ENCODE measurements at places on chromosomes 11 and 22.

DNA sequence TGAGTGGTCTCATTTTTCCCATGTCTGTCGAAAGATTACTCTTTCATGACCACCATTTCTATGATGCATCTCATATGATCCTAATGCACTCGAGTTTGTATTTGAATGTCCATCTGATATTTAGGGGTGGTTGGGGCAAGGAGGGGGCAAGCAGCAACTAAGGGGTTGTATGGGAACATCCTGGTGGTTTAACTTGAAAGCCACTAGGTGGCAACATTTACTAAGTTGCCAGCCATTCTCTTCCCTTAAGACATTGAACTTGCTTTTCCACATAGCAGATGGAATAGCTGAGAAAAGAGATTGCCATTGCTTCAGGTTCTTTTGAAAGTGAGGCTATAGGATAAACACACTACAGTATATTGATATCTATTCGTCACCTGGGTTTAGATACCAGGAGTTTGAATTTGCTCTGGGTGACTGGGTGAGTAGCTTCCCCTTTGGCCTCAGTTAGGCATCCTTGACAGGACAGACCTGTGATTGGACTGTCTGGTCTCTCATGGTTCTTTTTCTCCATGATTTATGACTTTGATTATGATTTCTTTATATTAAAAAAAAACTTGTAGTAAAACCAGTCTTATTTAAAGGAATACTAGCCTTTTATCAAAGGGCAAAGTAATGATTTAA lies 32.4 kb downstream of the NF2 start:
- no peak for DNase-seq

- DNase-seq: no peak
These were observed 9.0 kb downstream of the HMGXB4 start for GRCh38 chr22:35266277-35266676.

DNA sequence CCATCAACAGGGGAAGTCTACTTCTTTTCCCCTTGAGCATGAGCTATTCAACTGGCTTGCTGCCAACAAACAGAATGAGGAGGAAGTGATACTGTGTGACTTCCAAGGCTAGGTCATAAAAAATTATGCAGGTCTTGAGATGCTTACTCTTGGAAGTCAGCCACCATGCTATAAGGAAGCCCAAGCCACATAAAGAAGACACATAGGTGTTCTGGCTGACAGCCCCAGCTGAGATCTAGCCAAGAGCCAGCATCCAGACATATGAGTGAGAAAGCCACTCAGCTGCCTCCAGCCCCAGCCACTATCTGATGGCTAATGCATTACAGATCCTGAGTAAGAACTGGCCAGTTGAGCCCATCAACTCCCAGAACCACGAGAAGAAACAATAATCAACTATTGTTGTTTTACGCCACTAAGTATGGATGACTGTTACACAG lies 31.0 kb upstream of the PPP2R1B start:
- DNase-seq: no peak

DNA sequence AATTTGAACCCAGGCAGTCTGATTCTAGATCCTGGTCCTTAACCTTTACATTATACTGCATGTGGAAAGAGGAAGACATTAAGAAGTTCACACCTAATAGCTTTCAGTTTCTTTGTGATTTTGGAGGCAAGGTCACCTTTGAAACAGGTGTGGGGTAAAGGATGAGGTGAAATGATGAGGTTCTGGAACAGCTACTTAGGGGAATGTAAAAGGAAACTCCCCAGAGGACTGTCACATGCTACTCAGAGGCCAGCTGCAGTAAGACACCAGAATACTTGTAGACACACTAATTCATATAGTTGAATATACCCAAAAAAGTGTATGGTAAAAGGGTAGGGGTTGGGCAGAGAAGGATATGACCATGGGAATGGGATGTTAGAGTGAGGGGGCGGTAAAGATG lies 5.4 kb downstream of the APIP start:
- no peak for DNase-seq

GRCh38 chr22:30947816-30948454 lies 20.6 kb downstream of the MORC2 start:
- no peak for DNase-seq

- DNase-seq: no peak
These were observed 28.7 kb downstream of the TUB start for GRCh38 chr11:8109675-8110074.

DNA sequence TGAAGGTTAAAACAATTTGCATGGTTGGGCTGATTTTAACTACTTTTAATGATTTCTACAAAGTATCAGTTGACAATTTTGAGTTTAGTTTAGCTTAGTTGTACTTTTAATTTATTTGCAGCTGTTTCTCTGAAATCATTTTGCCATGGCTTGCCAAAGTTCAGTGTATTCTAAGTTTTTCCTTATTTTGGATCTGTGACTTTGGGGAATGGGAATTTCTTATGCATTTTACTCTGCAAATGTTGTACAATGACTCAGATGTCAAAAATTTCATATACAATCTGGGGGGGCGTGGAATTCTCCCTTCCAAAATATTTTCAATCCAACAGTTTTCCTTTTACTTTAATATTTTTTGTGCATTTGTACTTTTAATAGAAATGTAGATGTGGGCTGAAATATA lies 8.9 kb upstream of the DCHS1 start:
- DNase-seq: no peak

DNA sequence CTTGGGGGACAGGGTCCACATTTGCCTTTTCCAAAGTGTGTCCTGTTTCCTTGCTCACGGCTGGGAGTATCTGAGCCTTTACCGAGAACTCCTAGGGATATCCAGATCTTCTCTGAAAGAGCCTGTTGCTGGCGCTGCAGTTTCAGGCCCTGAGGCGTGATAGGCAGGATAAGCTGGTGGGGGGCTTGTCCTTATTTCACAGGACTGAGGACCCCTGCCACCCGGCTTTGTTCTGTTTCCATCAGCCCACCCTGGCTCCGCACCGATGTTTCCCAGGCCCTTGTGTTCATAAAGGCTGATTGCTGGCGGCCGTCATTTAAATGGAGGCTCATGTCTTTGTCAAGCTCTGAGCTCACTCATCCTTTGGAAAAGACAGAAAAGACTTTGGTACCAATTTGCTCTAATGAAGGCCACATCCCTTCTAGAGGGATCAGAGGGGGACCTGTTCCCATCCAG lies 9.4 kb upstream of the NPTXR start:
- no peak for DNase-seq

DNA sequence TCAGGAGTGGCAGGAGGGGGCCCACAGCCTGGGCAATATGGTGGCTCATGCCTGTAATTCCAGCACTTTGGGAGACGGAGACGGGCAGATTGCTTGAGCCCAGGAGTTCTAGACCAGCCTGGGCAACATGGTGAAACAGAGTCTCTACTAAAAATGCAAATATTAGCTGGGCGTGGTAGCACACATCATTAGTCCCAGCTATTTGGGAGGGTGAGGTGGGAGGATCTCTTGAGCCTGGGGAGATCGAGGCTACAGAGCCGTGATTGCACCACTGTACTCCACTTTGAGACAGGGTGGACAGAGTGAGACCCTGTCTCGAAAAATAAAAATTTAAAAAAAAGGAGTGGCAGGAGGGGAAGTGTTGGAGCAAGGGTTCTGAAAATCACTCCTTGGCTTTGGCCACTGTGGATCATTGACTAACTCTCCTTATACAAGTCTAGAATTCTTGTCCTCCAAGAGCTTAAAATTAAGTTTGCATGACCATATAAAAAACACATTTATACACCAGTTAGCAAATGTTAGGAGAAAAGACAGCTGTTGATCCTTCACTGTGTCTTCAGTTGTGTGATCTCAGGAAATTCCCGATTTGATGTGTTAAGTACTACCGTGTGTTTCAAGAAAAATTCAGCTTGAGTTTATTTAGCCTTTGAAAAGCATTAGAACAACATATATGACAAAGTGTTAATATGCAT lies 2.3 kb upstream of the WEE1 start:
- DNase-seq: no peak

GRCh38 chr22:37809672-37810333 lies 2.1 kb downstream of the GCAT start:
- DNase-seq: no peak

- DNase-seq: no peak
These were observed 48.5 kb downstream of the OR4D9 start for GRCh38 chr11:59559886-59560285.

GRCh38 chr11:44509296-44509695 lies 56.2 kb upstream of the CD82 start:
- no peak for DNase-seq

DNA sequence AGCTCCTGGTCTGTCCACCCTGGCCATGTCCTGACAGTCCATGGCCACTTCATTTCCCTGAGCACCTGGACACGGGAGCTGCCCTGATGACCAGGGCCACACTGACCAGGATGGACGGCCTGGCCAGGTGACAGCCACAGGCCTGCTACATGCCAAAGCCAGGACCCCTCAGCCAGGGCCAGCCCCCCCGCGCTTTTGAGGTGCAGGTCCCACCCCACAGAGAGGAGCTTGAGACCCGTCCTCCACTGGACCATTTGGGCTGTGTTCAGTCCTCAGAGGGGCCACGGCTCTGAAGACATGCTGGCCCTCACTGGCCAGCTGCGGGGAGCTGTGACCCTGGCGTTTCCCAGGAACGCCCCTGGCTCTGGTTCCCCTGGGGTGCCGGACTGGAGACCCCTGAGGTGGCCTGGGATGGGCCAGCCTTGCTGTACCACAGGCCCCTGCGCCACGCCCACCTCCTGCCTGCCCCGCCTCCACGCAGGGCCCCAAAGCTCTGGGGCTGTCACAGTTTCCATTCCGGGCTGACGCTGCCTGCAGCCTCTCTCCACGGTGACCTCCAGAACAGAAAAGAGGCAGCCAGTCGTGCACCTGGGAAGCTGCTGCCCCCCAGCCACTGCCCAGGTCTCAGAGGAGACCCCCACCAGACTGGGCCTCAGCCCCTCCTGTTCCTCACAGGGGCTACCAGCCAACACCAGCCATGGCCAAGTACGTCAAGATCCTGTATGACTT lies 18.2 kb downstream of the EPS8L2 start:
- DNase-seq: no peak

DNA sequence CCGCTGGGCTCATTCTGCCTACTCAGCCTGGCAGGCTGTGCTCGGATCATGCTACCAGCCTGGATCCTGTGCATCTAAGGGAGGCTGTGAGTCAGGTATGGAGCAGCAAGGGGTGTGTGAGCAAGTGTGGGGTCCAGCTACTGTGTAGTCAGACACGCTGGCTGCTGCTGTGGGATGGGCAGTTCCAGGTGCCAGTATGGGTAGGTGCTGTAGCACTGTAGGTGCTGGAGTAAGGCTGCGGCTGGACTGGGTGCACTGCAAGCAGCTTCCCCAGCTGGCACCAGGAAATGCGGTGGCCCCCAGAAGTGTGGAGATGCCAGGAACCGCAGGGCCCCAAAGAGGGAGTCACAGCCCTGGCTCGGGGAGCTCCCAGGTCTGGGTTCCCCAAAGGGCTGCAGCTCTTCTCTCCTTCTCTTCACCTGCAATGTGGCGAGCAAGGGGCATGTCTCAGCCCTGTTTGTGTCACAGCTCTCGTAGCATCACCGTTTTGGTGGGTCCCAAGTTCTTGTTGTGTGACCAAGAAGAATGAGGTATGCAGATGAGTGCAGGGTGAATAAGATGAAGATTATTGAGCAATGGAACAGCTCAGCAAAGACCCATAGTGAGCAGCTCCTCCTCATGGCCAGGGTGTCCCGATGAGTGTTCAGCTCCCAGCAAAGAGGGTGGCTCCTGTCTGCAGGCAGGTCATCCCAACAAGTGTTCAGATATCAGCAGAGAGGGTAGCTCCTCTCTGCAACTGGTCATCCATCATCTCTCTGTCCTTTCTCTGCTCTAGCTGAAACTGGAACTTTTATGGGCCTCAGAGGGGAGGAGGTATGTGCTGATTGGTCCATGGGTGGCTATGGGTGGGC lies 462.9 kb downstream of the TBC1D22A start:
- DNase-seq: no peak

DNA sequence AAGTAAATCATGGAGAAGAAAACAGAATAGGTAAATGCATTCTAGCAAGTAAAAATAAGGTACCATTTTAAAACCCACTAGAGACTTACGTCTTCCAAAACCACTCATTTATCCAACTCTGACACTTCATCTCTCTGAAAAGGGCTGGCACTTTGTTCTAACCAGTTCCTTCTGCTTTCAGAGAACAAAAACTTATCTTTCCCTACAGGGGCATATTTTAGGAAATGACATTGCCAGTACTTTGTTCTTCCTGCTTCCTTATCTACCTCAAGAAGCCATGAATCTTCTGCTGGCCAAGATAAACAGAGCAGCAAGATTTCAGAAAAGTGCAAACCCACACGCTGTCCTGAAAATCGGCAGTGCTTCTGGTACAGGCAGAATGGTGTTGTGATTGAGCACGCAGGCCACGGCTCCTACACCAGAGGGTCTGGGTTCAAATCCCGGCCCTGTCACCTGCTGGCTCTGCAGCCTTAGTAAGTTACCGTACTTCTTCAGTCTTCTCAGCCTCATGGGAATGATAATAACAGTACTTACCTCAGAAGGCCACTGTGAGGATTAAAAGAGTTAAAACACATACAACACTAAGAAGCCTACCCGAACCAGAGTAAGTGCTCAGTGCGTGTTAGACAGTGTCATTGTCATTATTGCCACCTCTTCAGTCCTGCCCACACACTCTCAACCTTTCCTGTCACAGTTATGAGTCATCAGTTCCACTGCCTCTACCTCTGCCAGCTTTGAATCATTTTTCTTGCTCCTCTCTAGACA lies 11.0 kb downstream of the MPZL3 start:
- DNase-seq: no peak

GRCh38 chr11:134685793-134686380 lies 273.8 kb upstream of the B3GAT1 start:
- no peak for DNase-seq

DNA sequence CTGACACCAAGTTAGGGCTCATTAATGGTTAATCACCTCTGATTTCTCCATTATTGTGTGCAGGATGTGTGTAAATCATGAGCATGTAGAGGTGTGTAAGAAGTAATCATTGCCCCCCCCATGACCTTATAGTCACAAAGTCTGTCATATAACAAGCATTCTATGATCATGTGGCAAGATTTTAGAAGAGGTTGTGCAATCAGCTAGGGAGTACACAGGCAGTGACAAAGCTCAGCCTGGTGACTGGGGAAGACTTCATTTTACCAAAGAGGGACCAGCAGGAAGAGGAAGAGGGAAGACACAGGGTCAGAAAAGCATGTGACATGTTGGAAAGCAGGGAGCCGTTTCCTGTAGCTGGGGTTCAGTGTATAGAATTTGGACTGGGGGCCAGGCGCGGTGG lies 176.5 kb upstream of the LARGE1 start:
- no peak for DNase-seq

DNA sequence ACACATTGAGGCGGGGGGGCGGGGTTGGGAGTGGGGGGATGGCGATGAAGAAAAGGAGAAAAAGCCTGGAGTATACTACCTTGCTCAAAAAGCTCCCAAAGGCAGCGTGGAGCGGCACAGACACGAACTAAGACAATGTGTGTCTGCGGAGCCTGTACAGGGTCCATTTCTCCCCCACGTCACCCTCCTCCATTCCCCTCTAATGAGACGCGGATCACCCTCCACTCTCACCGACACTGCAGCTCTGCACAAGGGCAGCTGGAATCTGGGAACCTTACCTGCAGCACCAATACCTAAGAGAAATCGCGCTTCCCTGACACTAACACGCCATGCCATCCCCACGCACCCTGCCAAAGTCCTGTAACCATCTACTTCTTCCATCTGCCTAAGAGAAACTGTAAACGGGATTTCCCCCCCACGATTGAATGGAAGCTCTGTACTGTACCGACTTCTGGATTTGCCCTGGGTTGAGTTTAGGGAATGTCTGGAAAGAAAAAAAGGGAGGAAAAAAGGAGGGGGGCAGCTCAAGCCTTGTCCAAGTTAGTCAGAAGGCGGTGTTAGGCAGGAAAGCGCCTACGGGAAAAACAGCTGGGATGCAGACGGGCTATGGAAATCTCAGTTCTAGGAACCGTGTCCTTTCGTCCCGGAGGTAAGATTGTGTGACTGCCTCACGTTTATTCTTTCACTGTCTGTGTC lies 125.7 kb upstream of the C11orf58 start:
- DNase-seq: no peak
